G401 (cell line): ENCODE measurements at places on chromosomes 4 and X. TPM values are rescaled to one million over a fixed set of nuclear protein-coding genes. Genes with fewer than 3 reads are reported as not detected.

- DNase-seq: no peak
Measured at GRCh38 chr4:44016570-44017421, 431.8 kb downstream of the KCTD8 start.

GRCh38 chr4:154877110-154877760 lies 96.2 kb downstream of the RBM46 start:
- no peak for DNase-seq

DNA sequence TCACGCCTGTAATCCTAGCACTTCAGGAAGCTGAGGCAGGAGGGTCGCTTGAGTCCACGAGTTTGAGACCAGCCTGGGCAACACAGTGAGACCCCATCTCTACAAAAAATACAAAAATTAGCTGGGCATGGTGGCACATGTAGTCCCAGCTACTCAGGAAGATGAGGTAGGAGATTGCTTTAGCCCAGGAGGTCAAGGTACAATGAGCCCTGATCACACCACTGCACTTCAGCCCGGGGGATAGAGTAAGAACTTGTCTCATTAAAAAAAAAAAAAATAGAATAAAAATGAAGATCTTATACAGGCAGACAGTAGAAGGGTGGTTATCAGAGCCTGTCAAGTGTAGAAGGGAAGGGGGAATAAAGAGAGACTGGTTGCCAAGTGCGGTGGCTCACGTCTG lies 116.9 kb downstream of the PDS5A start:
- DNase-seq: no peak

Gene CT45A10
- total RNA-seq: not detected in 2 replicates

DNA sequence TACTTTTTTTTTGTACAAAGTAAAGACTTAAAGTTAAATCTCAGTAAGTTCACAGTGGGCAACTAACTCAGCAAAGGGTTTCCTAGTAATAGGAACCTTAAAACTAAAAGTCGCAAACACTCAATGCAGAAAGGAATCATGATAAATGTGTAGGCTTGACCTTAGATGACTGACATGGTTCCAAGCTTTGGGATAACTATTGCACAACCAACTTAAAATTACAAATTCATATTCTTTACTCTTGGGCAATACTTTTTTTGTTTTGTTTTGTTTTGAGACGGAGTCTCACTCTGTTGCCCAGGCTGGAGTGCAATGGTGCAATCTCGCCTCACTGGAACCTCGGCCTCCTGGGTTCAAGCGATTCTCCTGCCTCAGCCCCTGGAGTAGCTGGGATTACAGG lies 8.2 kb downstream of the ELOVL6 start:
- DNase-seq: no peak

DNA sequence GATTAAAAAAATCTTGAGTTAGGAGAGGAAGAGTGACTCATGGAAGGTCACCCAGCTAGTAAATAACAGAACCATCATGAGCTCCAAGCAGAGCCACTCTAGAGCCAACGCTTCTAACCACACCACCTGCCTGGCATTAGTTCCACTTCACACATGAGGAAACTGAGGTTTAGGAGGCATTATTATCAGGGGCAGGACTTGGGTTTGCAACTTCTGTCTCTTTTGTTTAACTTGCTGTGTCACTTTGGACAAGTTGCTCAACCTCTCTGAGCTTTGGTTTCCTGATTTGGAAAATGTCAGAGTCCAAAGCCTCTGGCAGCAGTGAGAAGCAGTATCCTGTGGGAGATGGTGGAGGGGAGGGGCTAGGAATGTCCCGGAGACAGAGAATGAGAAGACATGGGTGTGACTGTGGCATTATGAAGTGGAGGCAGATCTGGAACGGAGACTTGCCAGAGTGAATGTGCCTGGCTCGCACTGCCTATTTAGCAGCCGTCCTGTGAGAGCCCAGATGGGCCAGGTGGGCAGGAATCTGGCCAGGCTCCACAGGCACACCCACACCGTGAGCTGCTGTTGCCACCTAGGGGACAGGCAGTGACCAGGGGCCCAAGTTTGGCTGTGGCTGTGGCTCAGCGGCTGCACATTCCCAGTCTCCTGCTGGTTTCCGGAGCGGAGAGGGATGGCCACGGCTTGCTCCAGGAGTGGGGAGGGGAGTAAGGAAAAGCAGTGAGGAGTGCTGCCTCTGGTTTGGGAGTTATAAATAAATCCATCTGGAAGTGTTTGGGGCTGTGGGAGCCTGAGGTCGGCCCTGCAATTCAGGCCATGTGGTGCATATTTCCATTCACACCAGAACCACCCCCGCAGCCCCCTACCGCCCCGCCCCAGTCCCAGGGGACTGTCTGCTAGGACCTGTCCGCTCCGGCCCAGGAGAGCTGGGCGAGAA lies 93.4 kb downstream of the NHSL2 start:
- peak; percentile 53 for DNase-seq

- no peak for DNase-seq
Measured at GRCh38 chrX:1754077-1754476, 139.2 kb downstream of the ASMT start.
